ENCODE measurements at places on chromosomes 7 and 10.

GRCh38 chr10:93060887-93061593 lies 442 bp downstream of the CYP26C1 start:
- H3K27me3 ChIP-seq: peaks cover 3% of the 10 kb centered on the region
- H3K27ac ChIP-seq: no peak overlapping the region
- DNase-seq: no peak
- peaks cover 7% of the 10 kb centered on the region for H3K4me1 ChIP-seq

DNA sequence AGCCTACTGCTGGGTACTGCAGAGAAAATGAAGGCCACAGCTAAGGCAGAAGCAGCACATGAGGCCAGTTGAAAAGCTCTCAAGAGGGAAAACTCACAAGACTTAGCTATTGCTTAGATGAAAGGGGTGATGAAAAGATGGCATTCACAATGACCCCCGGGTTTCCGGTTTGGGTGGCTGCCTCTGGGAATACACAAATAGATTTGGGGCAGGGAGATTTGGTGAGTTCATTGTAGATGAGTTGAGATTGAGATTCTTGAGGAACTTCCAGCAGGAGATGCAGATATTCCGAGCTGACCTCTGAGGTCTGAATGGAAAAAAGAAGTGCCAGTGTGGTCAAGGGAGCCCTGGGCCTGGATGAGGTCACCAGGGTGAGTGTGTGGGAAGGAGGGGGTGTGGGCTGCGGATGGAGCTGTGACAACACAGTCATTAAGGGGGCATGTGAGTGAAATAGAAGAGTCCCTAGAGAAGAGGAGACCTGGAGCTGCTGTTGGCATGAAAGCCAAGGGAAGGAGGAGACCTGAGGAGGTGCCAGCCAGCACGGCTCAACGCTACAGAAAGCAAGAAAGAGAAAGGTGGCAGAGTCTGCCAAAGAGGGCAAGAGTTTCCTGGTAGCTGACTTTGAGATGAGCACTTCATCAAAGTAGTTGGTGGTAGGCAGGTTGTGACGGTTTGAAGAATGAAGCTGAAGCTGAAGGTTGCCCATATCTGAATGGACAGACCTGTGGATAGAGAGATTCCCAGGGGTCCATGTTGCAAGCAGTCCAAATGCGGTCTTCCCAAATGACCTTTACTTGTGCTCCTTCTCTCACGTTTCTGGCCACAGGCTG lies 43.7 kb downstream of the HIF1AN start:
- H3K27ac ChIP-seq: no peak overlapping the region
- DNase-seq: no peak
- no peaks in the 10 kb centered on the region for H3K36me3 ChIP-seq
- H3K4me3 ChIP-seq: no peak overlapping the region
- no peaks in the 10 kb centered on the region for H3K27me3 ChIP-seq

DNA sequence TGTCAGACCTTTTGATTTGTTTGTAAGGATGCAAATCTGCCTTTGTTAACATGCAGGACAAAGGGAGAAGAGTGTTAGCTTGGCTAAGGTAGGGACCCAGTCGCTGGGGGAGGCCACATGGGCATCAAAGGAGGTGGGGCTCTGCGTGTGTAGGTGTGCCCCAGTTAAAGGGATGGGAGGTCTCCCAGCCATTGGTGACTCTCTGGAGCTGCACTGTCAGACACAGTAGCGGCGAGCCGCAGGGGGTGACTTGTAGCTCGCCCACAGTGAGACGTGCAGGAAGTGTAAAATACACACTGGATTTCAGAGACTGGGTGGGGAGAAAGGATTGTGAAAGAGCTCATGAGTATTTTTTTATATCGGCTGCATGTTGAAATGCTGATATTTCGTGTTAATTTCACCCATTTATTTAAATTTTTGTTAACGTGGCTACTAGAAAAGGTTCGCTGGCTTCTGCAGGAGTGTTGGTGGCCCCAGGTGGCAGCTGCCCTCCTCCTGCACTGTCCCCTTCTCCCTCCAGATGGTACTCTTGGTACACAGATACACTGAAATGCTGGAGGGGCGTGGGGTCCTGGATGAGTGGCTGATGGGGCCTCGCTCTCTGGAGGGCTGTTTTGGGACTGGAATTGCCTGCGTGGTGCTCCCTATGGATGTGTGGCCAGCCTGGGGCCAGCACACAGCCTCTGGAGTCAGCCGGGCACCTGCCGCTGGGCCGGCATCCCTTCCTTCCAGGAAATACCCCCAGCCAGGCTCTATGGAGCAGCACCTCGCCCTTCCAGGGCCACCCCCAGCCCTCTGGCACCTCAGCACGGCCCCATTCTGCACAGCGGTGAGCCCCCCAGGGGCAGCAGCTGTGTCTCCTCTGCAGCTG lies 59.2 kb downstream of the LHPP start:
- DNase-seq: peak; percentile 27
- no peak overlapping the region for H3K4me3 ChIP-seq
- H3K27me3 ChIP-seq: no peaks in the 10 kb centered on the region
- no peak overlapping the region for H3K27ac ChIP-seq
- H3K4me1 ChIP-seq: no peaks in the 10 kb centered on the region

GRCh38 chr7:1192171-1192676 lies 32.2 kb upstream of the ZFAND2A start:
- H3K36me3 ChIP-seq: no peaks in the 10 kb centered on the region
- no peaks in the 10 kb centered on the region for H3K27me3 ChIP-seq
- no peak overlapping the region for H3K4me3 ChIP-seq
- no peak overlapping the region for H3K27ac ChIP-seq

GRCh38 chr7:156985101-156985992 lies 25.1 kb downstream of the MNX1 start:
- no peaks in the 10 kb centered on the region for H3K4me1 ChIP-seq
- DNase-seq: no peak
- no peaks in the 10 kb centered on the region for H3K36me3 ChIP-seq
- no peaks in the 10 kb centered on the region for H3K27me3 ChIP-seq
- H3K4me3 ChIP-seq: no peak overlapping the region

DNA sequence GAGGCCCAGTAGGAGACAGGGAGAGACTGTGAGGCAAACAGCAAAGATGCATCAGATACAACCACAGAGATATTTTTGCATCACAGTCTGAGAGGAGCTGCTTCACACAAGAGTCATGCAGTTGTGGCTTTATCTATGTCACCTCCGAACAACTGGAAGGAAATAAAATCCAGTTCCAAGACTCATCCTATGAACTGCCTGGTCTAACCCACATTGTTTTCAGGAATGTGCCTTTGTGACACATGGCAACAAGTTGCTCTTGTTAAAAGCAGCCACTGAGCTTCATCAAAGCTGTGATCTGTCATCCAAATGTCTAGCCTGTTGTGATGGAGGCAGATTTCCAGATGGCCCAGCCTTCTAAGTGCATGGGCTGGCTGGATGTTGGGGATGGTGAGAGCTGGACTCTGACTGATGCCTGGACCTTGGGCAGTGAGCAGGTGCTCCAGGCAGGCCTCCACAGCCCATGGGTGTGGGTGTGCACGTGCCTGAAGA lies 255.0 kb downstream of the BMPER start:
- no peaks in the 10 kb centered on the region for H3K27me3 ChIP-seq
- DNase-seq: no peak
- no peak overlapping the region for H3K27ac ChIP-seq
- no peaks in the 10 kb centered on the region for H3K4me1 ChIP-seq
- no peak overlapping the region for H3K4me3 ChIP-seq

- H3K4me1 ChIP-seq: peaks cover 36% of the 10 kb centered on the region
- no peaks in the 10 kb centered on the region for H3K36me3 ChIP-seq
- H3K27ac ChIP-seq: peak overlapping the region; percentile 48
- H3K27me3 ChIP-seq: no peaks in the 10 kb centered on the region
Measured at GRCh38 chr7:601595-602340, 82.1 kb upstream of the PDGFA start.
